ENCODE measurements at places on chromosomes 2 and 18.
A peak's percentile ranks its signal among the peaks of the same experiment; 100 is the strongest.

- no peak for DNase-seq
Measured at GRCh38 chr18:76402026-76402990, 92.7 kb downstream of the ZNF516 start.

GRCh38 chr2:46277431-46278190, 19.6 kb upstream of the EPAS1 start:
- DNase-seq, result no peak

- DNase-seq, result peak; percentile 14
Measured at GRCh38 chr2:177264209-177264692, 276 bp downstream of the NFE2L2 start.

GRCh38 chr18:22226801-22227200, 57.4 kb downstream of the GATA6 start:
- no peak for DNase-seq

DNA sequence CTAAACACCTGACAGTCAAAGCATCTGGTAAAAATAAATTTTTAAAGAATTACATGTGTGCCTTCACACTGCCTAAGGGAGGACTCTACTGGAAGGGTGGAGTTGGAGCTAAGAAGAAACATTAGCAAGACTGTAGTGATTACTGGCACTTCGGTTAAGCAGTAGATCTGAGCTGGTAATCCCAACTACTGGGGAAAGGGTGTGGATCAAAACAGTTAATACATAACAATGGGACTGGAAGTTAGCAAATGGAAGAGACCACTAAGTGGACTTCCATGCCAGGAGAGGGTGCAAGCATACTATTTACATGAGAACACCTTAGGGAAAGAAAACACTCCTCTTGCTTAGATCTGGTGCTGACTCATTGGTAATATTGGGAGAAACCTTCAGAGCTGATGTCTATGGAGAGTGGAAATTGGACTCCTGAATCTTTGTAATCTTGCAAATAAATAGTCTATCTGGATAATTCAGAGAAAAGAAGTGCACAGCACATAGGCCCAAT, 519.6 kb upstream of the LINC00305 start:
- no peak for DNase-seq

DNA sequence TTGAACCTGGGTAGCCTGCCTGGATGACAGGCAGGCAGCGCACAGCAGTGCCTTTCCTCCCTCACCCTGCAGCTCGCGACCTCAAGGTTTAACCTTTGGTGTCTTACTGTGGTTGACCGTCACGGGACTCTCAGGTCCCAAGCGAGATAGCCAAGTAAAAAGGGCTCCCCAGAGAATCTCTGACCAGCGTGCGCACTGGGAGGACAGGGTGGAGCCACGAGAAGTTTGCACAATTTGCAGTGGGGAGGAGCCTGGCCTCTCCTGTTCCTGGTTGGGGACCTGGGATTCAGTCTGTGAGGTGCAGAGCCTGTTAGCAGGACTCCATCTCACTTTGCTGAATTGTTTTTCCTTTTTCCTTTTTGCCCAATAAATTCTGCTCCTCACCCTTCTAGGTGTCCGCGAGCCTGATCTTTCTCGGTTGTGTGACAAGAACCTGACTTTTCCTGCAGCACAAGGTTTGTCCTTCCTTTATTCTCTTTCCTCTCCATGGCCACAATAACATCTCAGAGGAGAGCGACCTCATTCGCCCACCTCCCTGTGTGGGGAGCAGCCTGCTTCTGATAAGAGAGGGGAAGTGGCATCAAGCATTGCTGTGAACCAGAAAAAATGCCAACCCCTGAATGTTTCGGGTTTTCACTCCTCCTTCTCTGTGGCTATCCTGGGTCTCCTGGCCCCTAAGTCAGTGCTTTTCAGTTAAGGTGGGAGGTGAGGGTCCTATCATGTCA, 36.2 kb downstream of the POU3F3 start:
- DNase-seq, result no peak

DNA sequence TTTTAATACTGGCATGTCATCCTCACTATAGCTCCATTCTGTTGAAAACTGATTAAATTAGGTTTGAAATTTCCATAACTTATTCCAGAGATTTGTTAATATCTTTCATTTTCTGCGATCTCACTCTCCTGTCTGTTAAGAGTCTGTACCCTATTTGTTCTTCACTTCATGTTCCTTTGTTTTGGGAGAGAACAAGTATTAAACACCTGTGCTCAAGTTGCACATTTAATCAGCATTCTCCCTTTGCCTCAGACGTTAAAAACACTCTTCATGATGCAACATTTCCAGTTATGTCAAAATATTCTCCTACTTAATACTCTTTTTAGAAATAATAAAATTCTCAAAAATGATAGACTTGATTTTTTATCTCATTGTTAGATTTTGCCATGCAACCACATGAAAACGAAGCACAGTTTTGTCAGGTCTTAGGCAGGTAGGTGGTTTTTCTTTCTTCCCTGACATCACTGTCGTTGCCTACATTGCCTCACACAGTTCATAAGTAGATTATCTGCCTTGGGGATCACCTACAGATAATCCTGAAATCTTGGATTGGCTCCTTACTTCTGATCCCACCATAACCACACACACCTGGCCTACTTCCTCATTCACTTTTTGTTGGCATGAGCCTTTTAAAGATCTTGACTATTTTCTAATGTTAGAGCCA, 109.9 kb downstream of the GAREM1 start:
- DNase-seq, result no peak

- no peak for DNase-seq
Measured at GRCh38 chr2:54073796-54074195, 41.6 kb upstream of the ACYP2 start.

DNA sequence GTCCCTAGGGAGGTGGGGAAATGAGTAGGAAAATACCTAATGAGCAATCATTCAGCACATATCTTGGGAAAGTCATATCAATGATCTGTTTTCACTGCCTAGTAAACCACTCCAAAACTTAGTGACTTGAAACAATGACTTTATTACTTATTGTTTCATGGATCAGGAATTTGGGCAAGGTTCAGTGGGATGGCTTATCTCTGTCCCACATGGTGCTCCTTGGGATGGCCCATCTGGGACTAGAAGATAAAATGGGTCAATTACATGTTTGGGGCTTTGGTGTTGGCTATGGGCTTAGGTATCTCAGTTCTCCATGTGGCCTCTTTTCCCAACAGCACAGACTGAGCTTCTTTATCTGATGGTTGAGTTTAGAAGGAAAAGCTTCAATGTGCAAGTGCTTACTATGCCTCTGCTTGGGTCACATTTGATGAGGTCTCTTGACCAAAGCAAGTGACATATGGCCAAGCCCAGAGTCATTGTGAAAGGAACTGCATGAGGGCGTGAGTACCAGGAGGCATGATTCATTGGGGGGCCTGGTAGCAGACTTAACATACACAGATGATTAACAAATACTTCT, 218.1 kb upstream of the TNP1 start:
- DNase-seq, result no peak

DNA sequence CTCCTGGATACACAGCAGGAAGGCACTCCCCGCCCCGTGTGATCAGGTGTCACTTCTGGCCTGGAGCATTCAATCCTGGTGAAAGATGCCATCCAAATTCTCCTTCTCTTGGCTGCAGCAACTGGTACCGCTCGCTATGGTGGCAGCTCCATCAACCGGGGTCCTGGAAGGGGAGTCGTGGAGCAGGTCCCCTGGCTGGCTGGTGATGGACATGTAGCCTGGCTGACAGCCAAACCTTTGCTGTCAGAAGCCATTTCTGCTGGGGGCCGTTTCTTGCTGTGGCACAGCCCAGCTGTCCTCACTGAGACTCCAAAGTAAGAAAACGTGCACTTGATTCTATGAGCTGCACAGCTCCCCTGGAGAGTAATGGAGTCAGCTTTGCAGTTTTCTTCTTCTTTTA, 7.1 kb upstream of the CYS1 start:
- no peak for DNase-seq

DNA sequence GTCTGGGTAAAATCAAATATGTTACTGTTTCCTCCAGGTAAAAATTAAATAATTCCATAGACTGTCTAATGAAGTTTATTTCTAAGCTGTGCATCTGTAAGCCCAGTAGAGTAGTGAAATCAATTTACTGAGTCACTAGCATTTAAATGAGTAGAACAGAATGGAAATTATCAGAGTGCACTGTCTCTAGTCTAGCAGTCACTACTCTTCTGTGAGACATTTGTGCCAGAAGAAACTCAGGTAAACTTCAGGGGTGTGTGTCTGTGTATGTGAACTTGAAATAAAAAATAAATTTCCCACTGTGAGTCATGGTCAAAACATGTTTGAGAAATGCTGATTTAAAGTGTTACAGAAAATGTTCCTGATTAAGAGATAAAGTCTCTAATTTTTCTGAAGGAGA, 146.4 kb downstream of the RIF1 start:
- DNase-seq, result no peak

GRCh38 chr2:127149384-127149783, 42.4 kb upstream of the BIN1 start:
- DNase-seq, result no peak
